ENCODE measurements at places on chromosomes 4 and X.

DNA sequence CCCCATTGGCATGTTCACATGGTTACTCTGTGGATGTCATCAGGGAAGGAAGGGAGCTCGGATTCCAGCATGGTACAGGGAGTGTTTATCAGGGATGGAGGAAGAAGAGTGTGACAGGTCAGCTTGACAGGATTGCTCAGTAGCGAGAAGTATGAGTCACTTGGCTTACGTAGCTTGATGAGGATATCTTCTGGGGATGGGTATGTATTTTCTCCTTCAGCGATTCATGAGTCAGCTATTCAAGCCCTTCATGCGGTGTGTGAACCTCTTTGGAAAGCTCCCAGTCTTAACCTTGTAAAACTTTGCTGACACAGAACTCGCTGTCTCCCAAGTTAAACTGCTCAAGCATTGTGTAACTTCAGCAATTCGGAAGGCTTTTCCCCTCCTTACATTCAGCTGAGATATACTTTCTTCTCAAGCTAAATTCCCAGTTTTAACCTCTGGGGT, 275.4 kb downstream of the ARHGAP10 start:
- no peak for DNase-seq

DNA sequence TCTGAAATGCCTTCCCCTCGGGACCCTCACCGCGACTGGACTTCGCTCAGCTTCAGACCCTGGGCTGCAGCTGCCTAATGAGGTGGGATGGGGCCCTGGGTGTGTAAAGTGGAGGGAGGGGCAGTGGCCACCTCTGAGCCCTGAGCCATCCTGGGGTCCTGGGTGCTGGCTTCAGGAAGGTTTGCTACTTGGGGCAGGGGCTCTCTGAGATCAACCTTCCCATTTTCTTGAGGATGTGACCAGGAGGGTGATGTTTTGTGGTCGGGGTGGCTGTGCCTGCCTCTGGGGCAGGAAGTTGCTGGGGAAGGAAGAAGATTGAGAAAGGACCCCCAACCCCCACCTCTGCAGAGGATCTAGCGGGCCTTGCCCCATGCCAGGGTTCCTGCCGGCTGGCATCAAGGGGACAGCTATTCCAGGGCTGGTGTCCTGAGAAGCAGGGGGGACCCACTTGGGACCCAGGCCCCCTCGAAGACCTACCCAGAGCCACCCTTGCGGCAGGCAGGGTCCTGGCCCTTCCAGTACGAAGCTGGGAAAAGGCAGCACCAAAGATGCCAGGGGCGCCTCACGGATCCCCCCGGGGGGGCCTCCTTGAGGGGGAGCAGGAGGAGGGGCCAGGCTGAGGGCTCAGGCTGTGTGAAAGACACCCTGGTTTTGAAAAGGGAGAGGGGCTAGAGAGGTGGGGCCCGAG, 6.5 kb downstream of the SH3BP2 start:
- DNase-seq: no peak

DNA sequence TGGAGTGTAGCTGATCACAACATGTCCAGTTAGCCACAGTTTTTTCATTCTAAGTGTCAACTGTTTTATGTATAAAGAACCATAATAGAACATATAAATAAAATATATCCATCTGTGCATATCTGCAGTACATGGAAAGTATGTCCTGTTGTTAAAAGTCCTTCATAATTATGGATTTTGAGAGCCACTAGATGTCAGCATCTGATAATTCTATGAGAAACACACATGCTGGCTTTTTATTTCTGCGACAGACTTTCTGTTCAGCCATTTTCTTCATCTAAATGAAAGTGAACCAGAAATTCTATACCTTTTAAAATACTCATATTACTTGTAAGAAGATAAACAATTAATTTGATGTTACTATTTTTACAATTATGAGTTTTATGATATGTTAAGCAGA, 251.5 kb downstream of the GPM6A start:
- DNase-seq: peak; percentile 7

DNA sequence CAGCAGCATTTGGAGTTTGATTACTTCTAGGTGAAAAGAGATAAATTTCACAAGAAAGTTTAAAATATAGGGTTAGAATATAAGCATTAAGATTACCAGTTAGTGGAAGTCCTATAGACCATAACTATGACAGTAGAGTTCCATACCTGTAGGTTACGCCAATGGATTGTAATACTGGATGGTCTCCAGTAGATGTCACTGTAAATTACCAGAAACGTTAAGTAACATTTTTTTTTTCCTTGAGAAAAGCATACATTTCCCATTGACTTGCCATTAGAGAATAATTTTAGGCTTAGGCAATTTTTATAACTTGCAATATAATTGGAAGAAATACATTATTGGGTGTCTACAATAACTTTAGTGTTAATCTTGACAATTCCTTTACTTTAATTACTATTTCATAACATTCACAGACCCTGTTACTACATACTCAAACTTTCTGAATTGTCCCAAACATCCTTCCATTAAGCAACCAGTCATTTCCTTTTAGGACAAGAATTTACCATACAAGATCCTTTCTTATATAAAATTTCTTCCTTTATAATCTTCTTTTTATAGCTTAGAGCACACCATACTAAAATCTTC, 304.1 kb upstream of the TECRL start:
- DNase-seq: no peak

DNA sequence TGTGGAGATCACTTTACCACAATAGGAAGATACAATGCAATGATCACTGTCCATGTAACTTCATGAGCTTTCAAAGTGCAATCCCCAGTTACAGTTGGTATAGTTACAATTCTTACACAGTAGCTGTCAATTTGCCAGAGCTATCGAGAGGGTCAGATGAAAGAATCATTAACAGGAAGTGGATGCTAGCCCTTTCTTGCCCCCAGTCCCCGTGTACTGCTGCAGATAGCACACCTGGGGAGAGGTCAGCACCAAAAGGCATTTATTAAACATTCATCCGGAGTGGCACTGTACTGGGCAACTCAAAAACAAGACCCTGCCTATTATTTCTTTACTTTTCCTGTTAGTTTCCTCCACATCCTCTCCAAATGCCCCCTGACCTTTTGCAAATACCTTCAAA, 47.7 kb downstream of the SOD3 start:
- DNase-seq: no peak

- no peak for DNase-seq
These were observed 93.1 kb downstream of the PDLIM5 start for GRCh38 chr4:94544811-94545210.

DNA sequence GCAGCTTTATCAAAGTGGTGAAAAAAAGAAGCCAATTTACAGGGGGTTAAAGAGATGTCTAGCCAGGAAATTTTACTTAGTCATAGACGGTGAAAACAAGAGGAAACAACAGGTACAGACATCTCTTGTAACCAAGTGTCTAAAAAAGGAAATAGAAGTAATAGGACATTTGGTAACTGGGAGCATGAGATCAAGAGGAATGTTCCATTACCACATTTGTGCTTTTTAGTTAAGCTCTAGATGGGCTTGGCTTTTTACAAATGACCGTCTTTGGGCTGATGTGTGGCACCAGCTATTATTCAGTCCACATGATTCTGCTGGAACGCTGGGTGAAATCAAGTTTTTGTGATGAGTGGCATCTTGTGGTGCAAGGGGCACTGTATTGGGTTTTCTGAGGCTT, 179.5 kb downstream of the SMIM20 start:
- DNase-seq: no peak
